ENCODE measurements at places on chromosomes 12 and 14. TPM values are rescaled to one million over a fixed set of nuclear protein-coding genes. Genes with fewer than 3 reads are reported as not detected.

Gene YEATS4
- total RNA-seq = 64.1 TPM

Gene OTX2
- total RNA-seq = not detected

Gene NFYB
- 22.9 TPM for total RNA-seq

Gene STAC3
- total RNA-seq = 0.36 TPM

Gene GALNT16
- total RNA-seq = 2.8 TPM

Gene TBC1D30
- total RNA-seq = 1.3 TPM

Gene CIROP
- not detected for total RNA-seq

Gene MRPL51
- 322 TPM for total RNA-seq

Gene MANSC4
- not detected for total RNA-seq

Gene ARF3
- total RNA-seq = 156 TPM

Gene MAPKAPK5
- total RNA-seq = 55.1 TPM

Gene FRMD6
- 48.0 TPM for total RNA-seq

Gene EXOC3L4
- total RNA-seq = 1.7 TPM

Gene SOAT2
- total RNA-seq = 0.10 TPM

Gene OR4M1
- not detected for total RNA-seq

Gene RAD51AP1
- 26.3 TPM for total RNA-seq

Gene CEBPE
- total RNA-seq = 0.08 TPM

Gene SLCO1B3
- total RNA-seq = 13.6 TPM

Gene TCL1B
- not detected for total RNA-seq

Gene ADAMTS20
- not detected for total RNA-seq

Gene CCDC196
- total RNA-seq = not detected

Gene NPFF
- total RNA-seq = not detected

Gene CTSG
- not detected for total RNA-seq

Gene CLEC2A
- not detected for total RNA-seq

Gene SIX1
- 7.5 TPM for total RNA-seq

Gene PLEKHG7
- total RNA-seq = not detected

Gene TAS2R42
- total RNA-seq = not detected

Gene ADAM21
- total RNA-seq = not detected

Gene STRAP
- total RNA-seq = 194 TPM

Gene GPR162
- 0.38 TPM for total RNA-seq

Gene FIGNL2
- 0.26 TPM for total RNA-seq

Gene KLRC3
- total RNA-seq = 0.16 TPM

Gene TCTN1
- total RNA-seq = 25.0 TPM

Gene DPF3
- total RNA-seq = 0.13 TPM

Gene AMN
- 0.54 TPM for total RNA-seq

Gene AICDA
- 0.15 TPM for total RNA-seq

Gene ACSM4
- total RNA-seq = not detected

Gene GLIPR1L1
- not detected for total RNA-seq

Gene TAS2R10
- total RNA-seq = 0.08 TPM

Gene TRHDE
- total RNA-seq = 0.18 TPM

Gene NRXN3
- 1.0 TPM for total RNA-seq

Gene SLC25A21
- total RNA-seq = 1.2 TPM

Gene CCER1
- not detected for total RNA-seq
